ENCODE measurements at places on chromosomes 11 and 22.
A peak's percentile ranks its signal among the peaks of the same experiment; 100 is the strongest.

DNA sequence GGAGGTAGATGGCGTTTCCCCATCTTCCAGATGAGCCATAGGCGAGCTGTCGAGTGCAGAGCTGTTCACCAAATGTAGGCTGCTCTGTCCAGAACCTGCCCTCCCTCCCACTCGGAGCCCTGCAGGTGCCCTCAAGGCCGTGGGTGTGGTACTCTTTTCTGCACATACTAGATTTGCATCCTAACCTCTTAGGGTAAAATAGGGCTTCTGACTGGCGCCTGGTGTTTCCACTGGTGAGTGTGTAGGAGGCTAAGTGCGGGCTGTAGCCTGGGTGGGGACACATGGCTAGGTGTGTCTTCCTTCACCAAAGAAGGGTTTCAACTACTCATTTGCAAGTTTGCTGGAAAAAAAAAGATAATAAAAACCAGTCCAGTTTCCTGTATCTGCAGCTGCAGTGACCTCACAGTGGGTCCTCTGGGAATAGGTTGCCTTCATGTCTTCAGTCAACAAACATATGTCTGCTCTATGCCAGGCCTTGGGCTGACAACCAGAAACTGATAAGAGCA is 8.5 kb downstream of the BIK start:
- H3K4me3 ChIP-seq, result no peak overlapping the region
- DNase-seq, result no peak
- no peaks in the 10 kb centered on the region for H3K27me3 ChIP-seq
- H3K27ac ChIP-seq, result no peak overlapping the region
- H3K4me1 ChIP-seq, result peaks cover 9% of the 10 kb centered on the region

GRCh38 chr11:72102631-72102945 is 509 bp downstream of the LAMTOR1 start:
- peaks cover 45% of the 10 kb centered on the region for H3K36me3 ChIP-seq
- H3K27ac ChIP-seq, result peak overlapping the region; percentile 95
- H3K27me3 ChIP-seq, result no peaks in the 10 kb centered on the region

GRCh38 chr11:73292525-73292894 is 15.6 kb upstream of the ARHGEF17 start:
- H3K4me1 ChIP-seq, result peaks cover 19% of the 10 kb centered on the region
- DNase-seq, result no peak
- H3K27me3 ChIP-seq, result peaks cover 12% of the 10 kb centered on the region
- no peak overlapping the region for H3K4me3 ChIP-seq

GRCh38 chr11:126917531-126918204 is 82.9 kb downstream of the KIRREL3 start:
- no peaks in the 10 kb centered on the region for H3K4me1 ChIP-seq
- no peak overlapping the region for H3K27ac ChIP-seq

DNA sequence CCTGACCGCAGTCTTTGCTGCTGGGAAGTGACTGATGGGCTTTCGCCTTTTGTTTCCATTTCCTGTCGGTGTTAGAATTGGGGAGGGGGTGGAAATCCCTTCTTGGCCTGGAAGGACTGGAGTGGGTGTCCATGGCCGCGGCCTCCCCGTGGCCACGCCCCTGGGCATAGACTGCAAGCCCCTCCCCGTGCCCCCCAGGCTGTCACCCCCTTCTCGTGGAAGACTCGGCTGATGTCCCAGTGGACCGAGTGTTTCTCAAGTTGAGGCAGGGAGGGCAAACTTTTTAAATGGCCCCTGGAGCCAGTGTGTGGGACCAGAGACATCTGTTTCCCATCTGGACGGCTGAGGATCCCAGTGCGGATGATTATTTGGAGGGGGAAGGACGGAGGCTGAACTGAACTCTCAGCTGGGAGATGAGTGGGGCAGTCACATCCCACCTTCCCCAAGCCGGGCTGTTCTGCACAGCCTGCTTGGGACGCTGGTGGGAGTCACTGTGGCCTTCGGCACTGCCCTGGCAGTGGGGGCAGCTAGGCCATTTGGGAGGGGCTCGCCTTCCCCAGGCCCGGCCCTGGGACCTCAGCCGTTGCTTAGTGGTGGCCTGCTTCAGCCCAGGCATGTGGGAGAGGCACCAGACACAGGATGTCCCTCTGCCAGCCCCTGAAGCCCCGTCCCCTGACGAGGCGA is 1.6 kb downstream of the CD81 start:
- peaks cover 73% of the 10 kb centered on the region for H3K4me1 ChIP-seq
- H3K27me3 ChIP-seq, result no peaks in the 10 kb centered on the region
- H3K27ac ChIP-seq, result 0 out of 3 replicates have a peak overlapping the region, but pooled peaks have one; percentile 55
- DNase-seq, result no peak
- peak overlapping the region; percentile 96 for H3K4me3 ChIP-seq
- H3K36me3 ChIP-seq, result peaks cover 21% of the 10 kb centered on the region

GRCh38 chr11:106012744-106013143 is 9.3 kb downstream of the MSANTD4 start:
- H3K36me3 ChIP-seq, result peaks cover 43% of the 10 kb centered on the region
- no peaks in the 10 kb centered on the region for H3K27me3 ChIP-seq
- H3K27ac ChIP-seq, result peak overlapping the region; percentile 45
- no peak overlapping the region for H3K4me3 ChIP-seq
- H3K4me1 ChIP-seq, result no peaks in the 10 kb centered on the region

GRCh38 chr11:123543797-123544196 is 110.6 kb downstream of the SCN3B start:
- no peaks in the 10 kb centered on the region for H3K4me1 ChIP-seq
- no peak overlapping the region for H3K27ac ChIP-seq
- DNase-seq, result no peak
- H3K4me3 ChIP-seq, result no peak overlapping the region
- H3K36me3 ChIP-seq, result no peaks in the 10 kb centered on the region
